Lower leg skin (tissue), 4 donors: ENCODE measurements at places on chromosomes 11 and 22. TPM values are rescaled to one million over a fixed set of nuclear protein-coding genes. Genes with fewer than 3 reads are reported as not detected.

DNA sequence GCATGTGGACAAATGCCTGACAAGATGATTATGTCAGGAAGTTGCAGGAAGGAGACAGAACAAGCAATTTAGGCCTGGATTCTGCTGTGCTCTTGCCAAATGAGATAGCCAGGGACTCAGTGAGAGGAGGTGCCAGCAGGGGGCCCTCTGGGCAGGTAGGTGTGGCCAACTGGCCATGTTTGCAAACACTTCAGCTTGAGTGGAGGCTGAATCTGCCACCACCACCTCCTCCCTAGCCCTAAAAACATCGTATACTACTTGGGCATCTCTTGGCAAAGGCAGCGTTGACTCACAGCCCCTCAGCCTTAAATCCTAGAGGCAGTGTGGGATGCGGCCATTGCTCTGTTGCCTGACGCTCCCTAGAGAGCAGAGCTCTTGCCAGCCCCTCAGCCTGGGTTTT, 95.1 kb upstream of the PLET1 start:
- no peak for DNase-seq

DNA sequence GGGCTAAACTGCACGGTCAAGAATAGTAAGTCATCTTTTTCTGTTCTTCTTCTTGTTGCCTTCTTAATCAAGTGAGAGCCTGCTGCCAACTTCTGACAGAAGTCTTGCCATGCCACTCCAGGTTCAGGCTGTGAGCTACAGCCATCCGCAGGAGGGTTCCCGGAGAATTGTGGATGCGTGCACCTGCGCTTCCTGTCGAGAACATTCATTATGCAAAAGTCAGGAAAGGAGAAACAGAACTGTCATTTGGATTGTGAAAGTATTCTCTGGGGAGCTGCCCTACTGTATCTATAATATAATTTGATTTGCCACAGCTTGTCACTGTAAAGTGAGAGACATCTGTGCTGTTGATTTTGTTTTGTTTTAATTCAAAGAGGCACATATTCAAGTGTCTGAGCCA, 12.3 kb downstream of the IL17RA start:
- no peak for DNase-seq

DNA sequence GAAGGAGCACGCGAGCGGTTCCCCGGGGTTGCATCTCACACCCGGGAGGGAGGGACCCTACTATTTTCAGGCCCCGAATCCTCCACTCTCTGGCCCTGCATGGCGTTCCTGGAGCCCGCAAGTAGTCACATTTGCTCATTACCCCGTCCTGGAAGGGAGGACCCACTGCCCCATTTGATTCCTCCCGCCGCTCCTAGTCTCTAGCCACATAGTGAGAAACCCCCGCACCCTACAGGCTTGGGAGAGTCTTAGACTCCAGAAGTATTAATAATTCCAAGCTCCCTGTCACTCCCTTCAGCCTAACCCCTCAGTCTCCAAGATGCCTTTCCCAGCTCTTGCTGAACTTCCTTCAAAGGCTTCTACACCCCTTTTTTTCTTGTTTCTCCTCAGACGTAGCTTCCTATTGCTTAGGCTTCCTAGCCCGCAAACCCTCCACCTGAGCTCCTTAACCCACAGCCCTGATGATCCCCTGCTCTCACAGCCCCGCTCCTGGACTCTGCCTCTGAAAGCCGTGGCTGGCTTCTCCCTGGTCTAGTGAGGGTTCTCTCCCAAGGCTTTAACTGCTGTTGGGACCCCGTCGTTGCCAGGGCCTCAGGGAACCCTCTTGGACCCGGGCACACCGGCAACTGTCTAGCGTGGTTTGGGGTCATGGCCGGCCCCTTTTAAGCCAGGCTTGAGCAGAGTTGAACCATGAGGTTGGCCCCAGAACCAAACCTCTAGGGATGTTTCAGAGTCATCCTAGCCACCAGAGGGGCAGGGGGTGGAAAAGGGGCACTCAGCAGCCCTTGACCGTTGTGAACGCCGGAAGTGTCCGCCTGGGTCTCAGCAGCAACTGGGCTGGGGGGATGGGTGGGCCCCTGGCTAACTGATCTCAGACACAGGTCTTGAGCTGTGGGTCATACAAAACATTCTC, 862 bp downstream of the GGA1 start:
- no peak for DNase-seq

The CABP2 gene
- not detected for total RNA-seq

GRCh38 chr11:13682212-13682611, 13.7 kb downstream of the FAR1 start:
- no peak for DNase-seq
